NCI-H146 (cell line): ENCODE measurements at places on chromosomes 6 and 20.
A peak's percentile ranks its signal among the peaks of the same experiment; 100 is the strongest.

- DNase-seq, result no peak
Observed at GRCh38 chr6:159914565-159914923, 23.8 kb downstream of the MAS1 start.

GRCh38 chr6:45365036-45365435, 12.7 kb downstream of the SUPT3H start:
- DNase-seq, result no peak

DNA sequence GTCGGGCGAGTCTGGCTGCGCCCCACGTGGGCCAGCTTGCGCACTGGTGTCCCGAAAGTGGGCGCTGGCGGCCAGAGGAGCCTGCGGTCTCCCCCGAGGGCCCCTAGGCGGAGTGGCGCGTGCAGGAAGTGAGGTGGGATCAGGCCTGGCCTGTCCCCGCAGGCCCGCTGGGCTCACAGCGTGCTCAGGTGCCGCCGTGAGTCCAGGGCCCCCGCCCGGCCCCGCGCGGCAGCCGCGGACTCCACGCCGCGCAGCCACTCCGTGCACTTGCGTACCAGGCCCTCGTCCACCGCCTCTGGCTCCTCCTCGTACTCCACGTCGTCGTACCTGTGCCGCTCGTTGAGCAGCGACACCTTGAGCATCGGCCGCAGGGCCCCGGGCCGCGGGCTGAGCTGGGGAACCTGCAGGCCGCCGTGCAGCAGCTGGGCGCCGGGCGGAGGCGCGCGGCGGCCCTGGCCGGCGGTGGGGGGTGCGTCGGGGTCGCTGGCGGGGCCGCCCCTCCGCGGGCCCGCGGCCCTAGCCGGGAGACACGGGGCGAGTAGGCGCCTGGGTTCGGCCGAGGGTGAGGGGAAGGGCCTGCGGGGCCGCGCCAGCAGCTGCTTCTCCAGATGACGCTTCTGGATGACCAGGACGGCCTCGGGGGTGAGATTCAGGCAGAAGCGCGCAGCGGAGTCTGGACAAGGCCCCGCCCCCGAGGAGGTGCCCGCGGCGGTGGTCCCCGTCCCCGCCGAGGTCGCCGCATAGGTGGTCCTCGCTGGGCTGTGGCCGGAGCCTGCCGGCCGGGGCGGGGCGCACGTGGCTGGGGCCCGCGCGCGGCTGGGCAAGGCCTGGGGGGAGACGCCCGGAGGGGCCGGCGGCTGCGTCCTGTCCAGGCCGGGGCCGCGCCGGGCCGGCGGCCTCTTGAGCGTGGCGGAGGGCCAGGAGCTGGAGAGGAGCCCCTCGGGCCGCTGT, 835 bp downstream of the PRR18 start:
- DNase-seq, result peak; percentile 85

GRCh38 chr6:110185879-110186278, 5.7 kb downstream of the CDC40 start:
- DNase-seq, result no peak

DNA sequence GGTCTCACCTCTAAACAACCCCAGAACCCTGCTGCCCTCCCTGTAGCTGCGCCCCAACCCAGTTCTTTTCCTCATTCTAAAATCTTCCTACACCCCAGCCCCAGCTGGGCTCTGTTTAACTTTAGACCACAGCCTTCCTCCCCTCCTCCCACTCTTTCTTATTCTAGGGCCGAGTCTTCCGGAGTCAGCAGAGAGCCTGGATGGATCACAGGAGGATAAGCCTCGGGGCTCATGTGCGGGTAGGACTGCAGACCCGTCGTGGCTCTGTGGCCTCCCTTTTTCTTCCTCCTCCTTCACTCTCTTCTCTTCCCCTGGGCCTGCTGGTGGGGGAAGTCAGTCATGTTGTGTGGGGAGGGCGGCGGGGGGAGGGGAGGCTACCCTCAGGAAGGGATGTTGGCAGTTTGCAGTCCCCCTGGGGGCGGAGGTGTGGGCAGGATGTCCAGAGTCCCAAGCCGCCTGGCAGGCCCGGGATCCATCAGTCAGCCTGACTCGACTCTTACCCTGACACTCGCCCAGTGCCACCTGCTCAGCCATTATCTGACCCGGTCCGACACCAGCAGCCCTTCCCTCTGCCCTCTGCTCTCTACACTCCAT, 8.1 kb downstream of the CAPN11 start:
- no peak for DNase-seq

- no peak for DNase-seq
Observed at GRCh38 chr20:53846640-53847039, 223.8 kb downstream of the BCAS1 start.

GRCh38 chr6:28653876-28654275, 128.2 kb downstream of the GPX5 start:
- no peak for DNase-seq

GRCh38 chr20:4885877-4886276, 115.4 kb downstream of the SLC23A2 start:
- DNase-seq, result no peak

GRCh38 chr20:20603339-20603990, 109.0 kb downstream of the RALGAPA2 start:
- DNase-seq, result peak; percentile 43

- DNase-seq, result no peak
Observed at GRCh38 chr6:5946181-5946580, 60.5 kb downstream of the NRN1 start.

GRCh38 chr6:381742-382461, 9.7 kb upstream of the IRF4 start:
- no peak for DNase-seq

GRCh38 chr6:20117474-20117873, 94.8 kb downstream of the MBOAT1 start:
- DNase-seq, result peak; percentile 62

- DNase-seq, result no peak
Observed at GRCh38 chr6:51021171-51021570, 202.5 kb downstream of the TFAP2B start.

DNA sequence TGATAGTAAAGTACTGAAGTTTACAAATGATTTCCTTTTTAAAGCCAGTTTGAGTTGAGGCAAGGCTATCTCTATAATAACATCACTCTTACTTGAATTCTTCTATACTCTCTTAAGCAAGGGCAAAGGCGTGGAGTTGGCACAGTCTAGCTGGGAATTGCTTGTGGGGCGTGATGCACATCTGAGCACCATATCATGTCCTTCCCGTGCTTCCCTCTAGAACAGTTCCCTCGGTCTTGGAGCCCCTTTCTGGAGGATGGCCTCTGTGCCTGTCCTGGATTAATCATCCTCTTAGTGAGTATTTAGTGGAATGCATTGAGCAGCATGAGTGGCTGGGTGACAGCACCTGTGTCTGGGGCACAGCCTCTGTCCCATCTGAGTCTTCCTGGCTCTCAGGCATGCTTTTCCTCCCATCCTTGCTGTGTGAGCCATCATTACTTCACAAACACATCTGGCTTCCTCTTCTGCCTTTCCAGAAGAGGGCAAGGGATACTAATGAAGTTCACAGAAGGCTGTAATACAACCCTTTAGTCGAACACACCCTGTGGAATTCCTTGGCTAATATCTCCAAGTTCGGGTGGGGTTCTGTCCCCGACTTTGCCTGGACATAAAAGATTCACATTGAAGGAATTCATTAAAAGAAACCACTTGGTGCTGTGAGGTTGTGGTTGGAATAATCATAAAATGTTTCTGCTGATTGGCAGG, 188.2 kb downstream of the FNDC1 start:
- DNase-seq, result no peak

DNA sequence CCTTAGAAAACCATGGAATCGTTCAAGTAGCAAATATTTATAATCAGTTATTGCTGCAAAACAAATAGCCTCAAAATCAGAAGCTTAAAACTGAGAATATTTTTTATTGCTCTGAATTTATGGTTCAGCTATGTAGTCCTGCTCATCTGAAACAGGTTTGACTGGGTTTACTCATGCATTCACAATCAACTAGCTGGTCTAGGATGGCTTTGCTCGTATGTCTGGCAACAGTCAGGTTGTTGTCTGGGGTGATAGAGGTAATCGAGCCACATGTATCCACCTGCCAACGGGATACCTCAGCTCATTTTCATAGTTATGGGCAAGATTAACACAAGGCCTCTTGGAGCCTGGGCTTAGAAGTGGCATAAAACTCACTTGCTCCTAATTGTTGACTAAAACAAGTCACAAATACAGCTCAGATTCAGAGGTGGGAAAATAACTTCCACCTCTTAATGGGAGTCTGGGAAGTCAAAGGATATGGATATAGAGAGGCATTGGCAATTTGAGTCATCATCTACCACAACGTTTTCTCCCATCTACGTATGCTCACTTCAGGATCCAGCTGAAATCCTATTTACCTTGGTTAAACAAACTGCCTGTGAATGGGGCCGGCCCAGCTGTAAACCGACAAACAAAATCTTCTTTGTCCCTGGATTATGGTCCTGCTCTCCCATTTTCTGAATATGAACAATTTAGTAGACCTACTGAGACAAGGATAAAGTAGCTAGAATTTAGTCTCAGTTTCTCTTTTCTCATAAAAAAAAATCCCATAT, 54.5 kb upstream of the TENT5A start:
- peak; percentile 32 for DNase-seq

DNA sequence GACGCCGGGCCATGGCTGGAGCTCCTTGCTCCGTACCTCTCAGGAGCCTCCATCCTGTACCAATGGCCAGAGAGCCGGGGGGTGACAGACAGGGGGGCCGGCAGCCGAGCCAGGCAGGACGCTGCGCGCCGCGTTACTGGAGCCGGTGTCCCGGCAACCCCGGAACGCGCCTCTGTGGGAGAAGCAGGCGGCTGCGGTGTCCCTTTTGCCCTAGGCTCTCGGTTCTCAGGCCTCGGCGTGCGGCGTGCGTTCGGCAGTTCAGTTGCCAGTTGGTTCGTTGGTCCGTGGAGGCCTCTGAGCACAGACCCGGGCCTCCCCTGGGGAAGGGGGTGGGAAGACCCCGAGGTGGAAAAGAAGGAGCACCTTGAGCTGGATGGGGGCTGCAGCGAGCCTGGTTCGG, at the start of gene SPATS1:
Gene SPATS1 (plus strand): TSS at position 162 of the 400 bp plus-strand sequence. CDS start 446 bp downstream, outside the sequence.
- DNase-seq, result peak; percentile 76

- DNase-seq, result no peak
Observed at GRCh38 chr20:47057661-47058060, 163.0 kb downstream of the EYA2 start.

- no peak for DNase-seq
Observed at GRCh38 chr20:36407199-36407733, 101.1 kb downstream of the DLGAP4 start.

DNA sequence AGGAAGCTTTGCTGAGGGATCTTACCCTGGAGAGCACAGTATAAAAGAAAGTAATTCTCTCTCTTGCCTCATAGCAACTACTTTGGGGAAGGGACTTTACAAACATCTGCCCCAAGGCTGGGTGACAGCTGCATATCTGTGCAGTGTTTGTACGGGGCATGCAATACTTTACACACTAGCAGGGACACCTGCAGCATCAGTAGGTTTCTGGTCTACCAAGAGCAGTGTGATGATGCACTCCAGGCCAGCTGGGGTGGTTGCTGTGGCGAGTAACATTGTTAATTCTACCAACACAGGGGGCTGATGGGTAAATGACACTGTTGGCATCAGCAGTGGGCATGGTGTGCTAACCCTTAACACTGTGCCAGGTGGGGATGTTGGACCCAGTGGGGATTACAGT, 48.0 kb downstream of the ADTRP start:
- no peak for DNase-seq

DNA sequence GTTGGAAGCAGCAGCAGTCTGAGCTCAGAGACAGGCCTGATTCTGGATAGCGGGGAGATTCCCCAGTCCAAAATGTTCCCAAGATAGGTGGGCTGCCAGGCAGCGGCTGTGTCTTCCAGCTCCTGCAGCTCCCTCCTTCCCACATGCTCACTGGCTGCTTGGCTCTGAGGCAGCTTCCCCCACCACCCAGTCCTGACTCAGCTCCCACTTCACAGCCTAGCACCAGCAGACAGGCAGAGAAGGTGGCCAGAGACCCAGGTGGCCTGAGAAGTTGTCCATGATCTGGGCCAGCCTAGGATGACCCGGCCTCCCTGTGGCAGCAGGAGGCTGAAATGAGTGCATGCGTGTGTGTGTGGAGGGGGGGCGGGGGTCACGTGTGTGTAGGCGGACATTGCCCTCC, 94.9 kb downstream of the MDGA1 start:
- no peak for DNase-seq

DNA sequence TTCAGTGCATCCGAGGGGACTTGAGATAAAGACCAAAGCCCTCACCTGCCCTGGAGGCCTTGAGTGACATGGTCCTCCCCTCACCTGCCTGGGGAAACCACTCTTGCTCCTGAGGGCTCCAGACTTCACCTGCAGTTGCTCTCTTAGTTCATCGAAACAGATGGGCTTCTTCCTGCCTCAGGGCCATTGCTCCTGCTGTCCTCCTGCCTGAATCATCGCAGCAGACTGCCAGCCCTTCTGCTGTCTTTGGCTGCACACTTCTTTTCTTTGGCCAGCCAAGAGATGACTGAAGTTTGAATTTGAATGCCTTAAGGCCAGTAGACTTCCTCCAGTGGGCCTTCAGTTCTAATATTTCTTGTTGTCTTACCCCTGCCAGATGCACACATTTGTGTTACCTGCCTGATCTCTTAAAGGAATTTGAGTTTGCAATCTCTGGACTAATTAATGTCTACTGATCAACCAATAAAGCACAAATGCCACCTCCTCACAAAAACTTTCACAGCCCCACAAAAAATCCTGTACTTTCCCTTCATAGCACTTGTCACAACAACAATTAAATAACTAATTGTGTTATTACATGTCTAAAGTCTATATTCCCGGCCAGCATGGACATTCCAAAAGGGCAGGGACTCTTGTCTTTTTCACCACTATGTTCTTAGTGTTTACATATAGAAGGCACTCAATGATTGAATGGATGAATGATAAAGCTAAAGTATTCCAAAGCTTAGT, 56.7 kb upstream of the SGK1 start:
- DNase-seq, result no peak

GRCh38 chr6:95551678-95552324, 25.5 kb upstream of the MANEA start:
- DNase-seq, result no peak

- no peak for DNase-seq
Observed at GRCh38 chr6:36326356-36326995, 10.2 kb downstream of the BNIP5 start.

- peak; percentile 91 for DNase-seq
Observed at GRCh38 chr20:3846740-3847428, at the start of gene MAVS. MAVS (plus strand) TSS chr20:3846834; CDS start chr20:3854625, 7,791 bp downstream.

GRCh38 chr6:18203786-18204185, 48.6 kb downstream of the KDM1B start:
- no peak for DNase-seq

DNA sequence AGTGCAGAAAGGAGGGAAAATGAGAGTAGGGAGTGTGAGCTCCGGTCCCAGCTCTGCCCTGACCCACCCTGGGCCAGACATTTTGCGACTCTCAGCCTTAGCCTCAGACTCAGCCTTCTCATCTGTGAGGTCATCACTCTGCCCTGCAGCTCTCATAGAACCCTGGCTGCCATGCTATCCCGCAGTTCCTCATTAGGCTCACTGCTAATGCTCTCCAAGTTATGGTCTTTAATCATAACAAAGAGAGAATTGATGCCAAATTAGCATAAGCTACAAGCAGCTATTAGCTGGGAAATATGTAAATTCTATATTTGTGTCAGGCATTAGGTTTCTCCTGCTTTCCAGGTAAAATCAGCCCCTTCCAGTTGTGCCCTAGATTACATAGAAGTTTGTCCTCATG, 46.5 kb upstream of the MLN start:
- no peak for DNase-seq

DNA sequence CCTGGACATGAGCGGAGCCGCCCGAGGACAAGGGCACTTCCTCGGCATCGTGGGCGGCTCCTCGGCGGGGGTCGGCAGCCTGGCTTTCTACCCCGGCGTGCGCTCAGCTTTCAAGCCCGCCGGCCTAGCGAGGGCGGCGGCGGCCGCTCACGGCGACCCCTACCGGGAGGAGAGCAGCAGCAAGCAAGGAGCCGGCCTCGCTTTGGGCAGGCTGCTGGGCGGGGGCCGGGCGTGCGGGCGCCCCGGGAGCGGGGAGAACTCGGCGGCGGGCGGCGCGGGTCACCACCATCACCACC, 6.7 kb downstream of the PRDM13 start:
- peak; percentile 44 for DNase-seq
